Stimulated activated CD8-positive, alpha-beta memory T cell treated with anti-CD3 and anti-CD28 coated beads, Interleukin-4, amount 100 ng/mL, for 24 hours (primary cell): ENCODE measurements at places on chromosomes 4 and X.

- no peak for DNase-seq
These were observed 70.5 kb upstream of the HGFAC start for GRCh38 chr4:3371033-3372001.

DNA sequence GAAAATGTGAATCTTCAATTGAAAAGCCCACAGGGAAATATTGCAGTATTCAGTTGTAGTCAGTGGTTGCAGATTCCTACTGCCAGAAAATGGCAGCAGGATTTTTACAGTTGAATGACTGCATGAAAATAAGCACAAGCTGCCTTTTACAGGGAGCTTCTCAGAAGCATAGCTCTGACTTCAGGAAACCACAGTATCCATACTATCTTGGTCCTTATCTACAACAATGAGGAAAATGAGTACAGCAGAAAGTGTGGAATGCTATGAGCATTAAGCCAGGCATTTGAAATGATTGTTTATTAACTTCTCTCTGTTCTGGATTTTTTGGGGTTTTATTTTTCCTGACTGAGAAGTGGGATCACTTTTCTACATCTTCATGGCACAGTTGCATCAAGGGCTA is 34.6 kb upstream of the PRRG1 start:
- no peak for DNase-seq

GRCh38 chr4:35175894-35176293 is 1068.4 kb downstream of the ARAP2 start:
- no peak for DNase-seq

DNA sequence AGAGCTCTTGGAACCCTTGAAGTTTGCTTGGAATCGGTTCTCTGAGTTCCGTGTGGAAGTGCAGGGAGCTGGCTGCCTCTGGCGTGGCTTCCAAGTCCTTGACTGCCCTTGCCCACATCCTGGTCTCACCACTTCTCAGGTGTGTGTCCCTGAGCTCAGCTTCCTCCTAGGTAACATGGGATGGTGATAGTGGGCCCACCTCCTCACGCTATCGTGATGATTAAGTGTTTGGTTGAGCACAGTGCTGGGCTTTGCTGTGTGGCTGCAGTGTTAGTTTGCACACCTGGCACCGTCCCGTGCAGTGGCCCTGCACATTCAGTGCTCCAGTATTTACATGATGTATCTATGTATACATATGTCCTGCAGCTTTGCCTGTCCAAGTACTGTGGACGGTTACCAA is 81.5 kb downstream of the CLDN34 start:
- DNase-seq, result no peak

DNA sequence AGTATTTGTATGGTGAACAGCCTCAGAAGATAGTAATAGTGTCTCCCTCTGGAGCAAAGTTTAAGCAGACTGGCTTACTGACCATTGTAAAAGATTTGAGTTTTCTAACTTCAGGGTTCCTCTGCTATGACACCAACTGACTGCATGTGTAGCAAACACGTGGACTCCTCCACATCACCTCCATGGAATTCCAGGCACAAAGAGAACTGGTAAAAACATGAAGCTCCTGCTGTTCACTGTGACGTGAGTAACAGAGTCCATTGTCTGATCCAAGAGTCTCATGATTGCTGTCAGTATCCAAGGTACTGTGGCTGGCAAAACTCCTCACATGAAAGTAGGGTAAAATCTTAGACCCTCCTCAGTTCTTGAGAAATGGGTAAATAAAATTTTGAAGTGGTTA is 107.6 kb upstream of the FAM9B start:
- no peak for DNase-seq

- DNase-seq, result no peak
These were observed 604.6 kb upstream of the GRIA3 start for GRCh38 chrX:122579526-122579925.

DNA sequence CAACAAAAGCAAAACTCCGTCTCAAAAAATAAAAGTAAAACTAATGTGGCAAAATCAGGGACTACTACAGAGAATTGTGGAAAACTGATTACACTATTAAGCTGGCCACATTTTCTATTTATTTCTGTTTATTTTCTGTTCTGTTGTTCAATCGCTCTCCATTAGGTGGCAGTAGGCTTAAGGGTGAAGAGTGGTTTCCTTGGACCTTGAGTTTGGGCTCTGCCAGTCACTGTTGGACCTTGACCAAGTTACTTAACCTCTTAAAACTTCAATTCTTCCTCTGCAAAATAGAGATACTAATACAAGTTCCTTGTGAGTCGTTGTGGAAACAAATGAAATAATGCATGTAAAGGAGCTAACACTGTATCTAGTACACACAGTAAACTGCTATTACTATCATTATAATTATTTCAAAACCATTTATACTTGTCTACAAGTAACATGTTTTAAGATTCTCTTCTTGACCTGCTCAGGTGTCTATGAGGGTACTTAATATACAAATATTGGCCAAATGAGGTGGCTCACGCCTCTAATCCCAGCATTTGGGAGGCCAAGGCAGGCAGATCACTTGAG is 15.2 kb downstream of the HSD17B11 start:
- no peak for DNase-seq

- no peak for DNase-seq
These were observed 81.4 kb downstream of the ANTXR2 start for GRCh38 chr4:79991601-79992000.
